ENCODE measurements at places on chromosomes 11 and 22.

DNA sequence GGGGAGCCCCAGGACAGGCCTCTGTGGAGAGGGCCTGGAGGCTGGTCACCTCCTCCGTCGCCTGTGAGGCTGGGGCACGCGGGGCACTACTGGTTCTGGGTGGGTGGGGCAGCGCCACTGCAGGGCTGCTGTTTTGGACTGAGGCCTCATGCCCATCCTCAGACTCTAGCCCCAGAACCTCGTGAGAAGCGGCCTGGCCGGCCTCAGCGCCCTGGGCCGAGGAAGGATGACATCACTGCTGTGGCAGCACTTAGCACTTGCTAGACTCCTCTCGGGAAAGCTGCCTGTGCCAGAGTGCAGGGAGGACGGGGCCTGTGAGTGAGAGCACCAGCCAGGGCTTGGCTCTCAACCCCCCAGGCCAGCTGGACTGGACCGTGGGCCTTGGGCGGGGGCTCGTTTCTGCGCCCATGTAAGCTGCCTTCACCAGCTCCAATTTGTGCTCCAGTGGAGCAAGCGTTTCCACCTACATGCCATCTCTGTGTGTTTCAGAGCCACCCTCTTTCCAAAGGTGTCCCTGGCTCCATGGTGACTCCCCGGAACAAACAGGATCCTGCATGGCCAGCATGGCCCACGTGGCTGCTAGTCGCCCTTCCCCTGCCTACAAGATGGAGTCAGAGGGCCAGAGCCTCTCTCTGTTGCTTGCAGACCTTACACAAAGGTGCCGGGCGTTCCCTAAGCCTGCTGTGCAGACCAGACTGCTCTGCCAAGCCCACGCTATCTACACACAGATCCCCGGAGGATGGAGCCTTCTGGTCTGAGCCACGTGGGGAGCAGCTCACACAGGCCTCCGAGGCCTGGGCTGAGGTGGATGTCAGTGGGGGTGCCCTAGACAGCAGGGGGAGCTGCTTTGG is 102.9 kb downstream of the CTTN start:
- no peak for DNase-seq

DNA sequence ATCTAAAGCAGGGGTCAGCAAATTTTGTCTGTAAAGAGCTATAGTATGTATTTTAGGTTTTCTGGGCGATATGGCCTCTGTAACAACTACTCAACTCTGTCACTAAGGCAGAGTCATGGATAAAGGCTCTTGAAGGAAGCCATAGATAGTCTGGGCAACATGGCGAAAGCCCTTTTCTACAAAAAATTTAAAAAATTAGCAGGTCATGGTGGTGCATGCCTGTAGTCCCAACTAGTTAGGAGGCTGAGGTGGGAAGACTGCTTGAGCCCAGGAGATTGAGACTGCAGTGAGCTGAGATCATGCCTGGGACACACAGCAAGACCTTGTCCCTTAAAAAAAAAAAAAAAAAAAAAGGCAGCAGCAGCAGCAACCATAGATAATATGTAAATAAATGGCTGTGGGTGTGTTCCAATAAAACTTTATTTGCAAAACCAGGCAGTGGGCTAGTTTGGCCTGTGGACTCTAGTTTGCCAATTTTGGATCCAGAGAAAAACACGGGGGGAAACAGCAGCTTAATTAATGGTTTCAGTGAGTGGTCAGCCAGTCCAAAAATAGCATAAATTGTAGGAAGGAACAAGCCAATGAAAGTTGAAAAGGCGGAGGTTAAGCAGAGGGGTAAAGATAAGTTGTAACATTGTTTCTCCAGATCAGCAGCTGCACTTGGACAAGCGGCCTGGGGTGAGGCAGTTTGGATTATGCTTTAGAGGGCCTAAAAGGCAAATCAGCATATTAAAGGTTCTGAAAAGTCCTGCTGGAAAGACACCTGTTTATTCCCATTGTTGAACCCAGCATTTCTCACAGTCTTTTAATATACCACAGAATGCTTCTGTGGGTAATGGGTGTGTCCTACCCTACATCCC is 62.6 kb downstream of the KIAA1671 start:
- DNase-seq = no peak

DNA sequence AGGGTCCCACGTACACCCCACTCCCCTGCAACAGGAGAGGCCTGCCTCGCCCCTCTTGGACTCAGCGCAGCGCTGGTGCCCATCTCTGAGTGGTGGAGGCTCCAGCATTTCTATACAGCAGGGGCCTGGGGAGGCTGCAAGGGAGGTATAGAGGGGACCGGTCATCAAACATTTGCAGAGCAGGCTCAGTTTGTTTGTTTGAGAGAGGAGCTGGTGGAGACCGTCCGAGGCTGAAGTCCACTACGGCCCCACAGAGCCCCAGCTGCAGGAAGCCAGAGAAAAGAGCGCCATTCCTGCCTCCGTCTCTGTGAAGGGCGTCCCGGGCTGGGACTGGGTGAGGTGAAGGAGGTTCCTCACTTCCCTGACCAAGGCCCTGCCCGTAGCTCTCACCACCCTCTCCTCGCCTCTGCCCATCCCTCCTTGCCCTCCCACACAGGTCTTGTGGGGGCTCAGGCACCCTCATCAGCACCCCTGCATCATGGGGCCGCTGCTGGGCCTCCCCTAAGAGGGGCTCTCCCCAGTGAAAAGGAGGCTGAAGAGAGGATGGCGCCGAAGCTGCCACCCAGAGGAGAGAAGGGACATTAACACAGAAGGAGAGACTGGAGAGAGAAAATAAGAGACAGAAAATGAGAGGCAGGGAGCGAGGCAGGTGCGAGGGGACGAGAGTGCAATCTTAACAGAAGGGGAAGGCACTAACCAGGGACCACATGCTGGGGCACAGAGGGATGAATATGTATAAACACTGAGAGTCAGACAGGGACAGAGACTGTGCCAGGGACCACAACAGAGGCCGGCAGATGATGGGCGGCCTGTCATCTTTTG is 24.5 kb downstream of the RPUSD4 start:
- DNase-seq = no peak

DNA sequence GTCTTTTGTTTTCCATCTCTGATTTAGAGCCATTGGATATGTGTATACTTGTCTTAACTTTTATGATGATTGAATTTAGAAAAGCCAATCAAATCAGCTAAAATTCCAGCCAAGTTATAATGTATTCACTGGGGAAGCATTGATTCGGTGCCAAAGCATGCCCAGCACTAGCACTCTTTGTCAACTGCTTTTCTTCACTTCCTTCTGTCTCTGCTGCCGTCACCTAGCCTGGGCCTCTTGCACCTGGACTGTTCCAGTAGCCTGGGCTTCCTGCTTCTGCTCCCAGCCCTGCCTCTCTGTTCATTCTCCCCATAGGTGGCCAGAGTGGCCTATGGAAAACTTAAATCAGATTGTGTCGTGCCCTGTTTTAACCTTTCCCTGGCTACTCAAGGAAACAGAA is 80.7 kb downstream of the NAV2 start:
- no peak for DNase-seq

DNA sequence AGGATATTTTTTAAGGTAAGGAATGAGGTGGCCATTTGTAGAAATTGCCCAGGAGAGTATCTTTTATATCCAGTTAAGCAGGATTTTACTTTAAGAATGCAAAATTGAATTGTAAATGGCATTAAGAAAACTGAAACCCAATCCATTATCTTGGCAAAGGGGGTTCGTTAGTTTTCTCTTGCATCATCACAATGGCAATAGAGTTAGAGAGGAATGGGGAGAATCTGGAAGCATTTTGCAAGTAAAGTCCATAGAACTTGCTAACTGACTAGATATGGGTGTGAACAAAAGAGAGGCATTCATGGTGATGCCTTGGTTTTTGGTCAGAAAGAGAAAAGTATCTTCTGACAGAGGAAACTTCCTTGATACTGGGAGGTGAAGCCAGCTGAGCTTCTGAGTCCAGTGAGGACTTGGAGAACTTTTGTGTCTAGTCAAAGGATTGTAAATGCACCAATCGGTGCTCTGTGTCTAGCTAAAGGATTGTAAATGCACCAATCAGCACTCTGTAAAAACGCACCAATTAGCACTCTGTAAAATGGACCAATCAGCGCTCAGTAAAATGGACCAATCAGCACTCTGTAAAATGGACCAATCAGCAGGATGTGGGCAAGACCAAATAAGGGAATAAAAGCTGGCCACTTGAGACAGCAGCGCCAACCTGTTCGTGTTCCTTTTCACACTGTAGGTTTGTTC is 3.6 kb upstream of the CCDC117 start:
- DNase-seq = no peak

DNA sequence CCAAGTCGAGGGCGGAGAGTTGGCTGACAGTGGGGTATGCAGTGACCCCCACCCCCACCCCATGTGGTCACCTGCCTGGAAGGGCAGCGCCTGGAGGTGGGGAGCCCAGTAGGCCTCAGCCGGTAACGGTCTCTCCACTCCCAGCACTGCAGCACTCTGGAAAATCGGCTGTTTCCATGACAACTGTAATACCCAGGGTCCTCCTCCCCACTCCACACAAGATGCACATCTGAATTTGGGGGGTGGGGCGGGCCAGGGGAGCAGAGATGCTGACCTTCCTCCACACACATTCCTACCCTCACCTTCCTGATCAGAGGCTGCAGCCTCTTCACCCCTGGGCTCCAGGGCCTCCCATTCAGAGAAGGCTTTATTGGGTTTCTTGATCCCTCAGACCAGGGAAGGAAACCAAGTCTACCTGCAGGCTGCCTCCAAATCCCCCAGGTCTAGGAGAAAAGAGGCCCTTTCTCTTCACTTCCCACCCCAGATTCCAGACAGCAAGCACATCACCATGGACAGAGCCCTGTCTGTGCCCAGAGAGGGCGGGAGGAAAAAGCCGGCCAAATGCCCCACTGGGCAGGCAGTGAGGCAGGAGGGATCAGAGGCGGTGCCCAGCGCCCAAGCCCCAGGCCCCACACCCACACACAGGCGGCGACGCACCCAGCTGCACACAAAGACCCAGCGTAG is 46.5 kb downstream of the SLC22A12 start:
- DNase-seq = no peak

- DNase-seq = no peak
Measured at GRCh38 chr22:43624144-43624998, 187.7 kb downstream of the EFCAB6 start.

- no peak for DNase-seq
Measured at GRCh38 chr22:20646415-20646814, 127.5 kb upstream of the SERPIND1 start.

DNA sequence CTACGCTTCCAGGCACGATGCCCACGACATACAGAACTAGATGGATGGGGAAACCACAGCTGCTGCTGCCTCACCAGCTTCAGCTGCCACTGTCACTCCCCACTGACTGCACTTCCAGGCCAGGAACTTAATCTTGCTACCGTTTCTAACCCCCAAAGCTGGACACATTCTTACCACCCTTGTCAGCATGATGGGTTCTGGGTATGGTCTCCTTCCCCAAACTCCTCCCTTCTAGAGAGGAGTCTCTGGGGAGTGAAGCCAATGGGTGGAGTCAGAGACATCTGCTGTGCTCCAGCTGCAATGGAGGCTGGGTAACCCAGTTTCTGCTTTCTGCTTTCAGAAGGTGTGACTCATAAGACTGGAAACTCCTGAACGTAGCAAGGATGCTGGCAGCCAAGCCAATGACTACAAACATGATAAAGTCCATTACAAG is 87.0 kb upstream of the THY1 start:
- DNase-seq = no peak

- no peak for DNase-seq
Measured at GRCh38 chr22:35126993-35127392, 61.0 kb downstream of the ISX start.

DNA sequence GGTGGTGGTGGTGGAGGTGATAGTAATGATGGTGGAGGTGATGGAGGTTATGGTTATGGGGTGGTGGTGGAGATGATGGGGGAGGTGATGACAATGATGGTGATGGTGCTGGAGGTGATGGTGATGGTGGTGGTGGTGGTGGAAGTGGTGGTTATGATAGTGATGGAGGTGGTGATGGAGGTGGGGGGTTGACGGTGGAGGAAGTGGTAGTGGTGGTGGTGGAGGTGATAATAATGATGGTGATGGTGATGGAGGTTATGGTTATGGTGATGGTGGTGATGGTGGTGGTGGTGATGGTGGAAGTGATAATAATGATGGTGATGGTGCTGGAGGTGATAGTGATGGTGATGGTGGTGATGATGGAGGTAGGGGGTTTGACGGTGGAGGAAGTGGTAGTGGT is 16.9 kb upstream of the WNT7B start:
- no peak for DNase-seq

DNA sequence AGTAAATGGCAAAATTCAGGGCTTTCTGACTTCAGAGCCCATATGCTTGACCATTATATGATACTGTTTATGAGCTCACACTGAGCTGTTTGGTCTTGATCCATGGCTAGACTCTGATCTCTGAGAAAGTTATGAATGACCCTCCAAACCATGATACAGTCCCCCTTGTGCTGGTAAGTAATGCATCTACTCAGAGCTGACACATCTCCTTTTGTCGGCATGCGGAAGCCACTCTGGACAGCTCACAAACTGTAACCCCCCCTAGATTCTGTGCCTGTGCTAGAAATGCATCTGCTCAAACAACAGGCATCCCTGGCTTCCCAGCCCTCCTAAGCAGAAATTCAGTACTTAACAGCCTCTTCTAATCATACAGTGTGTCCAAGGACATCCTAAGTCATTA is 150.8 kb upstream of the RAG2 start:
- DNase-seq = no peak

- no peak for DNase-seq
Measured at GRCh38 chr11:41323446-41323845, 136.0 kb downstream of the LRRC4C start.

- DNase-seq = no peak
Measured at GRCh38 chr11:116314006-116314405, 458.8 kb downstream of the BUD13 start.

DNA sequence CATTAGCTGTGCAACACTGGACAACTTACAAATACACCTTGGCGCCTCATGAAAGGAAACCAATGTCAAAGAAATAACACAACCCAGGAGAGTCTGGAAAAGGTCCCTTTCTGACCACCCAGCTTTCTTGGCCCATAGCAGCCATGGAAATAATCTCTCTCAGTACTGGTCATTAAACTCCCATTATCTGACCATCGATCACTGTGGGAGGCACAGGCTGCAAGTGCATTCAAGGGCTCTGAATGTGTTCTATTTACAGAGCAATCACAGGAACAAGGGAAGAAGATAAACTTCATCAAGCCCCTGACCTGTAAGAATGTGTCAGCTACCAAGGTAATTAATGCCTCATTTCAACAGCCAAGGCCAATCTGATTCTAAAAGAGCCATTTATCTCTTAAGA is 40.1 kb downstream of the CTSC start:
- no peak for DNase-seq

DNA sequence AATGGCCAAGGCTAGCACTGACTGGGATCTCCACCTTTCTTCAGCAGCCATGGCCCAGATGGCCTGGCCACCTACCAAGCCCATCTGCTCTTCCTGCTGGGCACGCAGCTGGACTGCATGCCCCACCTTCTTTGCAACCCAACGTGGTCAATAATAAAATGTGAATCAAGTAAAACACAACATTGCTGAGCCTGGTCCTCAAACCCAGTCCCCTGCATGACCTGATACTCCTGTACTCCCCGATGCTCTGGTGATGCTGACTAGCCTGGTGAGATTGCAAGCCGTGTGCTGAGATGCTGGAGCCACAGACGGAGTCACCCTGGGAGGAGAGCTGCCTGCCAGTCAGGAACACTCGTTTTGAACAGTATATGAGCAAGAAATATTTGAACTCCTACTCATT is 34.0 kb downstream of the PARVG start:
- DNase-seq = no peak
